Putamen (tissue), 1 donor: ENCODE measurements at places on chromosomes 6 and 20.
A peak's percentile ranks its signal among the peaks of the same experiment; 100 is the strongest.

DNA sequence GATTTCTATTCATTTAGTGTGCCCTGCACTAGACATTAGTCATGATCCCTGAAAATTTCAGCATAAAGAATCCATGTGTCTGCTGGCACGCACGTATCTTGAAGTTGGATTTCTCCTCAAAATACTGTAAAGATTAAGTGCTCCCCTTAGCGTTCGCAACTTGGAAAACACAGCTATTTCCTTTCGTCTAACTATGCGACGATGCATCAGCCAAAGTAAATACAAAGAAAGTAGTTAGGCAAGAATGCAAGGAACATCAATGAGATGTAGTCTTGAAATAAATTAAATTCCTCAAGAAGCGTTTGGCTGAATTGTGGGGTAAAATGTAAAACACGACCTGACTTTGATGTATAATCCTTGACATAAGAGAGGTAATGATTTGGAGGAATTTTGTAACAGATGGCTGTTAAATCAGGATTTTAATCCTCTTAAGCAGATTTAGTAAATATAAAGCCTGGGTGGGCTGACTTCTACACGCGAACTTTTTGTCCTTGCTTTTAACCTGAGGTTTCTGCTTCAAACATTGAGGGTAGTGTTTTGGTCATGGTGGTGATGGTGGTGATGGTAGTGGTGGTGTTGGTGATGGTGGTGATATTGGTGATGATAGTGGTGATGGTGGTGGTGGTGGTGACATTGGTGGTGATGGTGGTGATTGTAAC is 88.2 kb downstream of the FOXF2 start:
- no peak for DNase-seq

DNA sequence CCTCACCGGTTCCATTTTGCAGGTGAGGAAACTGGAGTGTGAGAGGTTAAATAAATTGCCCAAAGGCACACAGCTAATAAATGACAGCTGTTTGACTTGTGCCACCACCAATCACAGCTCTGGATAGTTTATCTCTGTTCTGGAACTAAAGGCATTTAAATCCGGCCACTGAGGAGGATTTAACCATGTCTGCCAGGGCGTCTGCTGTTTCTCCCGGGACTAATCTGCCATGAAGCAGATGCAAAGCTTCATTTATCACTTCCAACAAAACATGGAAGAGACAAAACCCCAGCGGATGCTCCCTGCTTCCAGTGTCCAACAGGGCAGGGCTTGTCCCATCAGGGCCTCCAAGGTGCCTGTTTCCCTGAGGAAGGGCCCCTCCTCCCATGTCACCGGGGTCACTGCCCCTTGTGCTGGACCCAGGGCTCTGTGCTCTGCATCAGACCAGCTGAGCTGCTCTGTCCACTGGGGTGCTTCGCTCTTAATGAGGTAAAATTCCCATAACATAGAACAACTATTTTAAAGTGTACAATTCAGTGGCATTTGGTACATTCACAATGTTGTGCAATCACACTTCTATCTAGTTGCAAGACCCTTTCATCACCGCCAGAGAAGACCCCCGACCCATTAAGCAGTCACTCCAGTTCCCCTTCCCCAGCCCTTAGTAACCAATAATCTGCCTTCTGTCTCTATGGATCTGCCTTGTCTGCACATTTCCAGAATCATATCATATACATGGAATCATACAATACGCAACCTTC is 244.3 kb downstream of the PTPRT start:
- DNase-seq: no peak

- DNase-seq: no peak
These were observed at the start of gene CST3 for GRCh38 chr20:23637282-23638221. TSS of gene CST3 (minus strand) at chr20:23637955. CDS start at chr20:23637862, 93 bp downstream.

- DNase-seq: no peak
These were observed 187.2 kb downstream of the CDH4 start for GRCh38 chr20:61439251-61439650.

DNA sequence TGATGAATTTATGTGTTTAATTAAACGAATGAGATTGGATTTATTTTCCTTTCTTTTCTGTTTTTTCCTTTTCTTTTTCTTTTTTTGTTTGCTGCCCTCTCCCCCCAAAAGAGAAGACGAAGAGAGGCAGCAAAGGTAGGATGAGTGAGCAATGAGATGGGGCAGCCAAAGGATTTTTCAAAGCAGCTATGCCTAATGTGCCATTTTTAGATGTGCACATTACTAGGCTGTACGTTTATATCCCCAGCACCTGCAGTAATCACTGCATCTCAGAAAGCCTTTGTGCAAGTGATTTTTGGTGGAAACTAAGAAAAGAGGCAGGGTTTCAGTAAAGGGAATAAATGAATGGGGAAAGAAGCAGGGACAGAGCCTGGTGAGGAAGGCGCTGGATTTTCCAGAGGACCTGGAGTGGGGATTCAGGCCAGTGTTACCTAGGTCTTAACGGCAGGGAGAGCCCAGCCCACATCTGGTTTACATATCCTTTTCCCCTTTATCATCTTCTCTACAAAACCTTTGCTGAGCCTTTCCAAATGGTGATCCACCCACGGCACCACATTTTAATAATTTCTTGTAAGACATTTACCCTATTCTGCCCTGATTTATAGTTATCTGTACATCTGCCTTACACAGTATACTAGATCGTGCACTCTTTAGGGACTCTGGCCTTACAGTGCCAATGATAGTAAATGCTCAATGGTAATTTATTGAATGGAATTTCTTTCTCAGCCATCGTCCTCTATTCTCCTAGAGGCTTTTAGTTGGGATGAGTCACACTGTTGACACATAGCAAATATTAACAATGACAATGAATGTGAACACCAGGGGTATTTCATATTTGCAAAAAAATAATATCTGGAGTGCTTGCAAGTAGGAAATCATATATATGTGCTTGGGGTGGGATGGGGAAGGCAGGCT is 38.3 kb upstream of the ATXN1 start:
- no peak for DNase-seq

DNA sequence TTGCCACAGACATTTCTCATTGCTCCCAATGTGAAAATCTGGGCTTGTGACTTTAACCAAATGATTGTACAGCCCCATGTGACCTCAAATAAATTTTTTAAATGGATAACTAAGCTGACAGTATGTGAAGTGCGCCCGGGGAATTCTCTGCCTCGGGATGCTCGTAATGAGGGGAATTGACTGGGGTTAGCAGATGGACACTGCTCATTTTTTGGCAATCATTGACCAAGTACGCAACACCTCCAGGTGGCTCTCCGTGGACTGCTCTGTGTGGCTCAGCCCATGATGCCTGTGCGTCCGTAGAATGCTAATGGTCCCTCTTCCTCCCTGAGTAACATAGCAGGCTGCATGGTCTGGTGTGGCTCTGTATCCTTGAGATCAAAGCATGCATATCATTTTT is 42.4 kb downstream of the FARS2 start:
- no peak for DNase-seq

GRCh38 chr6:36349240-36349639 is 12.6 kb upstream of the BNIP5 start:
- DNase-seq: peak; percentile 75
